ENCODE measurements at places on chromosomes 7 and 10.

DNA sequence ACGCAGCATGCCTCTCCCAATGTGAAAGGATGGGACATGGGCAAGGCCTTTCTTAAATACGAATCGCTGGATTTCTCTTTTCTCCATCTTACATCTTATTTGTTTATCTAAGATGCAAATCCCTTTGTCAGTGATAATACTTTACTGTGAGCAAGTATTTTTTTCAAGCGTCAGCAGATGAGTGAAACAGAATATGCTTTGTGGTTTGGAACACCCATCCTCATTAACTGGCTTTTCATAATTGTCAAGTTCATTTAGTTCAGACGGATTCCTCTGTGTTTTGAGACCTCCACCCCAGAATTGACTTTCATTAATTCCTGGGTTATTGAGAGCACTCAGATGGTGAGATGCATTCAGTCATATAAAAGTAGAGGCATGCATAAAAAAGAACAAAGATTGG, 149.8 kb downstream of the NSUN6 start:
- DNase-seq, result no peak

- no peak for DNase-seq
Observed at GRCh38 chr7:66167773-66168387, 37.3 kb upstream of the TPST1 start.

DNA sequence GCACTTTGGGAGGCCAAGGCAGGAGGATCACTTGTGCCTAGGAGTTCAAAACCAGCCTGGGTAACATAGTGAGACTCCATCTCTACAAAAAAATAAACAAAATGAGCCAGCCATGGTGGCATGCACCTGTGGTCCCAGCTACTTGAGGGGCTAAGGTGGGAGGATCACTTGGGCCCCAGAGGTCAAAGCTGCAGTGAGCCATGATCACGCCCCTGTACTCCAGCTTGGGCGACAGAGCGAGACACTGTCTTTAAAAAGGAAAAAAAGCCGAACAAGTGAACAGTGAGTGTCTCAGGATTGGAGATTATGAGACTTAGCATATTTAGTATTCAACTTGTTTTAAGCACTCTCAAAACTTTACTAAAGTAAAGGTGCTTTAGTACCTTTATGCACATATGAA, 28.1 kb downstream of the BLNK start:
- DNase-seq, result no peak

DNA sequence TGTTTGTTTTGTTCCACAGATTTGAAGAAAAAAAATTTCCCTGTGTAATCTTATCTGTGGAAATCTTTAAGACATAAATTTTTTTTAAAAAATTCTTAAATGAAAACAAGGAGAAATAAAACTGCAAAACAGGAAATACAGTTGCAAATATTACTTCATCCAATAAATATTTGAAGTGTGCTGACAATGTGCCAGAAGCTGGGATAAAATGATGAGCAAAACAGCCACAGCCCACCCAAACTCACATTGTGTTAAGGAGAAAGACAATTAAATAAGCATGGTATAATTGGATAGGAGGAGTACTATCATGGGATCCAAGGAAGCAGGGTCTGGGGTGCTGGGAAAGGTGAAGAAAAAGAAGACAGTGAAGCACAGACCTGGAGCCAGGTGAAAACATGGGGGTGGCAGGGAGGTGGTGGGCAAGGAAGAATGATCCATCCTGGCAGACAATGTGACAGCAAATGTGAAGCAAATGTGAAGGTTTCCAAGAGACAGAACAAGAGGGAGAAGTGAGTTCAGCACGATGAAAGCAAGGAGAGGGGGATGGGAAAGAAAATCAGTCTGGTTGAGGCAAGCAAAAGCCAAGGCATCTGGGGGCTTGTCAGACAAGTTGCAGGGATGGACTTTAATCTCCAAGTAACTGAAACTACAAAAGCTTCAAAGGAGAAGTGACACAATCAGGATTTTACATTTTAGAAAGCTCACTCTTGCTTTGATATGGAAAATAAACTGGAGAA, 135.9 kb downstream of the HIBADH start:
- no peak for DNase-seq

DNA sequence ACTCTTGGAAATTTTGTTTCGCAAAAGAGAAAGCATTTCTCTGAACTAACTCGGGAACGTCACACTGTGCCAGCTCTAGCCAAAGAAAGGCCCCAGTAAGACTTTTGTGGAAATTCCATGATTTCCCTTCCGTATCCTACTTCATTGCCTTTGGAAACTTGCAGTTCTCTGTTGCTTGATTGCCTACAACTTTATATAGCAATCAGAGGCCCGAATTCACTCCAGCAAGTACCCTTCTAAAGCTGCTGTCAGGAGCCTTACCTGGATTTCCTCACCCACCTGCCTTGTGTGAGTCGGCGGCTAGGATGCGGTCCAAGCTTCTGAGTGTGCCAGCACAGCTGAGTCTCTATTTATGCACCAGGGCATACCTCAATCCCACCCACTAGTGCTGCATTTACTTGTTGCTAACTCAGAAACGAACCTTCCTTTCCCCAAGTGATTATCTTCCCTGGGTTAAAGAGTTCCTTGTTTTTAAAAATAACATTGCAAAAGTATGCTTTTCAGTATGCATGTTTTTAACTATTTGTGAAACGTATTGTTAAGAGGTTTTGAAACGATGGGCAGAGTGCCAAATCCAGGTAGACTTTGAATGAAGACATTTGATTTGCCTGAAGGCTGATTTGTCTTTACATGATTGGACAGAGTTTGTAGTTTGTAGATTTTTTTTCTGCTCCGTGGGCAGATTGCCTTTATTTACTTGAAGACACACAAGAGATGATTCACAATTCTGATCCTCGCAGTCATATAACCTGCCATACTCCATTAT, at the start of gene AGR2:
Gene AGR2 (minus strand): TSS at position 326 of the 766 bp plus-strand sequence. CDS start 3,203 bp downstream, outside the sequence.
- no peak for DNase-seq

GRCh38 chr7:613442-614140, 93.9 kb upstream of the PDGFA start:
- no peak for DNase-seq

GRCh38 chr10:116752563-116752962, 10.2 kb upstream of the HSPA12A start:
- DNase-seq, result no peak

DNA sequence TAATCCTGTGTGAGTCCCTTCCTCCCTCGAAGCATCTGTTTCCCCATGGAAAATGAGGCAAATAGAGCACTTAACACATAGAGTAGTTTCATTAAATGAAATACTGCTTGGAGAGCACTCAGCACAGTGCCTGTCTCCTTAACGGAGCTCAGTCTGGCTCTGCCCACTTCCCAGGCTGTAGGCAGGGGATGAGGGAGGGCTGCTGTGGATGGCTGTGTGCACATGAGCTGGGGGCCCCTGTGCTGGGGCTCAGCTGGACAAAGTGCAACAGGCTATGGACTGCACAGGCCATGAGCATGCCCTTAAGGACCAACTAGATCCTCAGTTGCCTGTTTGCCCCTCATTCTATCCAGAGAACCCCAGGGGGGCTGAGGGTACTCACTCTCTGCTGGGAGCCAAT, 14.5 kb downstream of the ZCCHC24 start:
- DNase-seq, result no peak

DNA sequence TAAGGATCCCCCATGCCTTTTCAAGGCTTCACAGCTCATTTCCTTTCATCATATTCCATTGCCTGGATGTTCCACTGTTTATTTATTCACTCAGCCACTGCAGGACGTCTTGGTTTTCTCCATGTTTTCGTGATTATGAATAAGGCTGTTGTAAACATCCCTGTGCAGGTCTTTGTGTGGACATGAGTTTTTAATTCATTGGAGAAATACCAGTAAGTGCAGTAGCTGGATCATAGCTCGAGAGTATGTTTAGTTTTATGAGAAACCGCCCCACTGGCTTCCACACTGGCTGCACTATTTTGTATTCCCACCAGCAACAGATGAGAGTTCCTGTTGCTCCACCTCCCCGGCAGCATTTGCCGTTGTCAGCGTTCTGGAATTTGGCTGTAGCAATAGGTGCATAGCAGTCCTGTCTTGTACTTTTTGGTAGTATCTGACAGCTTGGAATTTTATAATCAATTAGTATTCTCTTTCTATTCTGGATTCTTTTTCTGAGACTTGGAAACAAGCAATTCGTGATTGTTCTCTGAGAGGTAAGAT, 269.9 kb upstream of the PITRM1 start:
- DNase-seq, result no peak

DNA sequence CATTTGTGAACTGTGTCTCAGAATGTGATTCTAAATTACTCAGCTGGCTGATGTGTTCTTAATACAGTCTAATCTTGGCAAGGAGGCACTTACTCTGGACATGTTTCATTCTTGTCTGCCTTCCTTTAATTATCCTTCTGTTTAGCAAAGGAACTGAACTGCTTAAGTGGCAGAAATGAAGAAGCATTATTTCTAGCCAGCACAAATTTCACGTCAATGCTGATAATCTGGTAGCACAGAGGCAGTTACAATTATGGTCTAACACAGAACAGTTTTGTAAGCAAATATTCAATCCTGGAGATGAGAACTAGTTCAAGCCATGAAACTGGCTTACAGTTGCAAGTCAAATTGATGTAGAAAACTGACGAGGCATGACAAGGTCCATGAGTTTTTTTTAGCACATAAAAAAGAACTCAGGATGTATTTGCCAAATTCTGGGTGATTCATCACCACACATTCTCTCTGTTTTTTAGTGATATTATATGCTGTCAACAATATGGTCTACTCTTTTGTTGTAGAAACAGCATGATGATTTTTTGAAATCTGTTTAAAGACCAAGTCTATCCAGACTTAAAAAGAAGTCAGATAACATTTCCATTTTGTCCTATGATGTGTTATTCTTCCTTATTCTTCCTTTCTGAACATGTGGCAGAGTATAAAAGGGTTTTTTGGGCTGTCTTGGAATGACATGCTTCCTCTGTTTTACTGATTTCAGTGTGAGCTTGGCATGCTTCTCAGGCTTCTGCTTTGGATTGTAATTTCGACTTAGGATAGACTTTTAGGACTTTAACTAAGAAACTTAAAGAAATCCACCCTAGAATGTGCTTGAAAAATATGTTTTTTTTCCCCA, 154.8 kb downstream of the DNAJB9 start:
- DNase-seq, result no peak

- no peak for DNase-seq
Observed at GRCh38 chr7:52956379-52956915, 79.0 kb upstream of the POM121L12 start.

DNA sequence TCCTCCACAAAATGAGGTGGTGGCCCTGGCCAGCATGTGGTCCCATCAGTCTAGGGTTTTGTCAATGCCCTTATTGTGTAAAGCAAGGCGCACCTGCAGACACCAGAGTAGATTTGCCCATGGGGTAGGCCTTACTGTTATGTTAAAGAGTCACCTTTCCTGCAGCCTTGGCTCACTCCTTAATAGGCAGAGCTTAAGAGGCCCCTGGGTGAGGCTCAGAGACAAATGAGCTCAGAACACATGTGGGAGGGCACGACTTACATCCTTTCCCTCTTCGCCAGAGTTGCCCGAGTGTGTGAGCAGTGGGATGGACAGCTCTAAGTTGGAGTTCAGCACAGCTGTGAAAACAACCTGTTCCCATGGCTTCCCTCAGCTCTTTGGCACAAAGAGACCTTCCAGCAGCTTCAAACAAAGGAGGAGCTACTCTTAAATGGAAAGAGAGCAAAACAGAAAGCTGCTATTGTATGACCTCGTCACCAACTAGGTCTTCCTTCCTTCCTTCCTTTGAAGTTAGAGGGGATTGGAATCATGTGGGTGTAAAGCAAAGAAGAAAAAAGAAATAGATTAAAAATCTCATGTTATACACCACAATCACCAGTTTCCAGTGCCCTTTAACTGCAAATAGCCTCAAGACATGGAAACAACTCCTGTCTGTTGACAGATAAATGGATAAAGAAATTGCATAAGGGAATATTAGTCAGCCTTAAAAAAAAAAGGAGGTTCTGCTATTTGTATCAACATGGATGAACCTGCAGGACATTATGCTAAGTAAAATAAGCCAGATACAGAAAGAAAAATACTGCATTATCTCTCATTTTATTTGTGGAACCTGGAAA, 11.9 kb upstream of the XPNPEP1 start:
- no peak for DNase-seq

DNA sequence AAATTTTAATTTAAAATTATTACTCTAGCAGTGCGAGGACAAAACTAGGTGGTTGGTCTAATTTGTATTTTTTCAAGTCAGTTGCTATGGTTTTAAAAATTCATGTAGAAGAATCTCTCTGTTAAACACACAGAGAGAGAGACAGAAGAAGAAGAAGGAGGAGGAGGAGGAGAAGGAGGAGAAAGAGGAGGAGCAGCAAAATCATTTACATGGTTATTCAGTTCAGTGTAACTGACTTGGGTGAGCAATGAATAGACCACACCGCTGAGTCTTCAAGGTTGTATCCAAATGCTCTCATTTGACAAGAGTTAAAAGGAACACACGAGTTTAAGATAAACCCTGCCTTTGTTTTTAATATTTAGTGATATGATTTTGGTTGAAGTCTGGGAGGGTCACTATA, 131.1 kb downstream of the PDE1C start:
- DNase-seq, result no peak

- no peak for DNase-seq
Observed at GRCh38 chr10:70910486-70911341, 22.3 kb upstream of the PCBD1 start.

DNA sequence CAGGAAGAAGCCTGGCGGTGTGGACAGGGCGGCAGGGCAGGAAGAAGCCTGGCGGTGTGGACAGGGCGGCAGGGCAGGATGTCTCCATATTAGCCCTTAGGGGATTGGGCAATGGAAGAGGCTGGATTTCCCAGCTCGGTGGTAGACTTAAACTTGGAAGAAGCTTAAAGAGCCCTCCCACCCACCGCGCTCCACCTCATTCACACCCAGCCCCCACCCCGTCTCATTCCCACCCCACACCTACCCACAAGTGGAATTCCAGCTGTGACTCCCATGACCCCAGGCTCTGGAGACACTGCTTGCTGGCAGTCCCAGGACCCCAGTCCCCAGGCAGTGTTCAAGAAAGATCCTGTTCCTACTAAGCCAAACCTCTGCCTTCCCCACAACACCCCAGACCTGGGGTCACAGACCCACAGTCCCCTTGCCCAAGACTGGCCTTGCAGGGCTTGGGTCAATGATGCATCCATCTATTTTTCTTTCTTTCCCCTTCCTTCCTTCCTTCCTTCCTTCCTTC, 34.0 kb downstream of the SPDYE6 start:
- no peak for DNase-seq

DNA sequence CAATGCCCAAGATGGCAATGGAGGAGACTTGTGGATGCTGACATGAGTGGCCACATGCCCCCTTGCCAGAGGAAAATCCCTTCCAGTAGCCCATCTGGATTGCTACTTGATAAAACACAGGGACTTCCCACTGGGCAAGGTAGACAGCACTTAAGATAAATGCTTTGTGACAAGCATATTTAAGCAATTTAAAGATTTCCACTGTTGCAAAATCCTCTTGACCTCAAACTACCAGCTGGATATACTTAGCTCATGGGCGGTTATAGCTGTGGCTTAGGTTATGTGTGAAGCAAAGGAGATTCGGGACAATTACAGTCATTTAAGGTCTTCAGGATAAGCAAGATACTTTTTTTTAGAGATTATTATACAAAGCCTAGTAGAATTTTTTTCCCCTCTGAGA, 238.1 kb downstream of the BMPER start:
- DNase-seq, result no peak

All from stimulated activated CD4-positive, alpha-beta T cell treated with anti-CD3 and anti-CD28 coated beads, Interleukin-1b, Interleukin-23, amount 100 ng/mL, for 4 hours (primary cell).